ENCODE measurements at places on chromosomes 12 and 14. TPM values are rescaled to one million over a fixed set of nuclear protein-coding genes. Genes with fewer than 3 reads are reported as not detected.

AKAP5 gene
- total RNA-seq, result 0.34 TPM

ADCY4 gene
- 26.8 TPM for total RNA-seq

DPY19L2 gene
- 1.5 TPM for total RNA-seq

LGR5 gene
- total RNA-seq, result not detected

SLC7A7 gene
- 12.6 TPM for total RNA-seq

TAS2R42 gene
- total RNA-seq, result not detected

FZD10 gene
- total RNA-seq, result not detected

KRT7 gene
- 351 TPM for total RNA-seq

PTPN6 gene
- total RNA-seq, result 1.2 TPM

CIDEB gene
- total RNA-seq, result 14.5 TPM

CFAP54 gene
- total RNA-seq, result 4.2 TPM

SMCO2 gene
- total RNA-seq, result not detected

RD3L gene
- not detected for total RNA-seq

DTX1 gene
- not detected for total RNA-seq

MAP3K9 gene
- total RNA-seq, result not detected

TESPA1 gene
- not detected for total RNA-seq

PPP1R36 gene
- not detected for total RNA-seq

SLCO1B1 gene
- not detected for total RNA-seq

PPP1R13B gene
- 10.3 TPM for total RNA-seq

GZMB gene
- not detected for total RNA-seq

NPAS3 gene
- total RNA-seq, result 0.10 TPM

DAO gene
- not detected for total RNA-seq

MMP17 gene
- 14.0 TPM for total RNA-seq

SLC10A1 gene
- total RNA-seq, result not detected

SELPLG gene
- total RNA-seq, result 0.07 TPM

ATF1 gene
- total RNA-seq, result 14.0 TPM

RHEBL1 gene
- total RNA-seq, result 5.4 TPM

KLHDC1 gene
- total RNA-seq, result 0.84 TPM

PTPRO gene
- 0.10 TPM for total RNA-seq

GUCY2C gene
- total RNA-seq, result not detected

GPR135 gene
- total RNA-seq, result 0.74 TPM

LRRK2 gene
- 0.33 TPM for total RNA-seq

ADGRD1 gene
- total RNA-seq, result not detected

STYK1 gene
- total RNA-seq, result 7.3 TPM

CLEC7A gene
- total RNA-seq, result not detected

CLEC9A gene
- total RNA-seq, result not detected

KRT6C gene
- not detected for total RNA-seq

CD163 gene
- total RNA-seq, result not detected

KLHL33 gene
- total RNA-seq, result 0.34 TPM

APOLD1 gene
- 53.7 TPM for total RNA-seq

TMEM179 gene
- total RNA-seq, result 0.73 TPM

ZFHX2 gene
- total RNA-seq, result 0.69 TPM
